ENCODE measurements at places on chromosomes 3 and 15.
A peak's percentile ranks its signal among the peaks of the same experiment; 100 is the strongest.

GRCh38 chr15:100247228-100248225, 94.2 kb downstream of the ADAMTS17 start:
- no peak for DNase-seq

- DNase-seq = peak; percentile 96
These were observed 26.9 kb upstream of the LINGO1 start for GRCh38 chr15:77659350-77660321.

GRCh38 chr15:33292717-33293307, 18.0 kb upstream of the RYR3 start:
- DNase-seq = peak; percentile 74

DNA sequence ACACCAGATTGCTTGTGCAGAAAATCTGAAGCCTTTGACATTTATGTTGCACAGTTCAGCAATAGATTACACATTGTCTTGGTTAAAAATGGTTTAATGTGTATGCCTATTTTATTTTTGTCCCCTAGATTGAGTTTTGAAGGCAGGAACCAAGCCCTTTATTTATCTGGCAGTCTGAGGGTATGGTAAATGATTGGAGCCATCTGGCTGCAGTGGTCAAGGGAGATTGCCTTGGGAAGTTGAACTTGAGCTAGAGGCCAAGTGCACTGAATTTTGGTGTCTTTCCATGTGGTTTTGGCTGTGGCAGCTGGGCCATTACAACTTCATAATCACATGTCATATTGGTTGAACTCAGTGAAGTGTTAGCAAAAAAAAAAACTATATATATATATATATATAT, 248.7 kb upstream of the C2CD4B start:
- no peak for DNase-seq

DNA sequence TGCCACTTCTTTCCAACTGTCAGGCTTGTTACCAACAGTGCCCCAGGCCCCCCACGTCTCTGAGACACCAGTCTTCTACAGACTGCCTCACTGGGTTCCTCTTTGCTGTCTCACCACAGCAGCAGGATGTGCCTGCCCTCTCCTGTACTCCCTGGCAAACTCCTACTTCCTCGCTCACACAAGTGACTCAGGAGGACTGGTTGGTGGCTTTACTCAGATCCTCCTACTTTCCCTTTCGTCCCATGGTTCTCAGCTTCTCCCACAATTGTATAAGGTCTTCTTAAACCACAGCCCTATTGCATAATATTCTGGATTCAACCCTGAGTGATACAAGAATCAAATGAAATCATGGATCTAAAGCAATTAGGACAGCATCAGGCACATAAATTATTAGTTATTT, 246.6 kb upstream of the PROK2 start:
- no peak for DNase-seq

DNA sequence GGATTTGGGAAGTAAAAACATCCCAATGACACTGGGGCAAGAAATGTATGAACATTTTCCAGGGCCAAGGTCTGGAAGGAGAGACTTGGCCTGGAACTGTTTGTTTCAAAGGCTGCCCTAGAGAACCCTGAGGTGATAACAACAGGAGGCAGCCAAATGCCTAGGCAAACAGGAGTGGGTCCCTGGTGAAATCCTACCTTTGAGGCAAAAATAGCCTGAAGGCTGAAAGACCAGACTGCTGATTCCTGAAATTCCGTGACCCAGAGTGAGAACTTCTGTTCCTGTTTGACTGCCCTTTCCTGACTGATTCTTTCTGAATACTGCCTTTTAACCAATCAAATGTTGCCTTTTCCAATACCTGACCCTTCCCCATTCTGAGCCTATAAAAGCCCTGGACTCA, 196.4 kb downstream of the NSUN3 start:
- no peak for DNase-seq

DNA sequence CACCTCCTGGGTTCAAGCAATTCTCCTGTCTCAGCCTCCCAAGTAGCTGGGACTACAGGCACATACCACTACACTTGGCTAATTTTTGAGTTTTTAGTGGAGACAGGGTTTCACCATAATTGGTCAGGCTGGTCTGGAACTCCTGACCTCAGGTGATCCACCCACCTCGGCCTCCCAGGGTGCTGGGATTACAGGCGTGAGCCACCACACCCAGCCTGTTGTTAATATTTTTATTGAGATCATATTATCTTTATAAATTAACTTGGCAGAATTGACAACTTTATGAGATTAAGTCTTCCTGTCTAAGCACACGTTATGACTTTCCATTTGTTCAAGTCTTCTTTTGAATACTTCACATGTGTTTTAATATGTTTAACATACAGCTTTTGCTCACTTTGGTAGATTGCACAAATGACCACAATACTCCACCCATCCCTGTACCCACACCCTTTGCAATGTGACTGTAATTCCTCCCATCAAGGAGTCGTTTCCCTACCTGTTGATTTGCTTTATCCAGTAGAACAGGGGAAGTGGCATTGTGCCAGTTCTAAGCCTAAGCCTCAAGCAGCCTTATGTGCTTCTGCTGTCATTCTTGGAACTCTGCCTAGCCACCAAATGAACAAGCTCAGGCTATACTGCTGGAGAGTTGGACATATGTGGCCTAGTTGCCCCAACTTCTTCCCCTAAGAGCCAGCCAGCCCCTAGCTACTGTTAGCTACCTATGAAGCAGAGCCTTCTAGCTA, 8.2 kb downstream of the XYLB start:
- DNase-seq = no peak

DNA sequence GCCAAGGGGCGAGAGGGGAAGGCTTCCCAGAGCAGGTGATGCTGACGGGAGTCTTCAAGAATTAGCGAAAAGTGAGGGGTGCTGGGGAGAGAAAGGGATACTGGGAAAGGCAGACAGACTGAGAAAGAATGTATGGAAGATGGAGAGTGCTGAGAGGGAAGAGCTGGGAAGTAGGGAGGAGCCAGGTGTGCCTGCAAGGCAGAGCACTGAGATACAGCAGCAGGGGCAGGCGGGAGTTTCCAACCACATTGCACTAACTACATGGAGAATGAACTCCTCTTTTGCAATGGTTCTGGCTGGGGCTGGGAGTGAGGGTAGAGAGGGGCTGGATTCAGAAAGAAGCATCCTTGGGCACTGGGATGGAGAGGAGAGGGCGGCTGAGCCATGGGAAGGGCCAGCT, 16.0 kb upstream of the CRABP1 start:
- peak; percentile 38 for DNase-seq

- DNase-seq = no peak
These were observed 80.2 kb downstream of the ZNF280D start for GRCh38 chr15:56653107-56653506.

DNA sequence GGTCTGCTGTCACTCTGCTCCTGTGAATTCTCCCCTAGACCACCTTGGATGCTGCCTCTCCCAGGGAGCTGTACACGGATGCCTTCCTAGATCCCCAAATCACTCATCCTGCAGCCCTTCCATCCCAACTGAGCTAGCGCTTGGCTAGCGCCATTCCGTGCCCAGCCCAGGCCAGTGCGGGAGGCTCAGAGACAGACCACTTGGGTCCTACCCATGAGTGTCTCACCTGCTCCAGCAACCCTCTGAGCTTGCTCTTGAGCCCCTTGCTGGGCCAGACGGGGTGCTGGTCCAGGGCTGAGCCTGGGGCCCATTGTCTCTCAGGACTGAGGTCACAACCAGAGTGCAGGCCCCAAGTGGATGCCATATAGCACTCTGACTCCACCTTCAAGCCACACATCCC, 17.7 kb downstream of the SH2D7 start:
- DNase-seq = no peak

- no peak for DNase-seq
These were observed 100.6 kb upstream of the TSC22D2 start for GRCh38 chr3:150307311-150308036.

- DNase-seq = no peak
These were observed 82.0 kb downstream of the NR2E3 start for GRCh38 chr15:71892335-71892734.

- DNase-seq = no peak
These were observed 354.5 kb downstream of the WDR72 start for GRCh38 chr15:53404930-53405493.

DNA sequence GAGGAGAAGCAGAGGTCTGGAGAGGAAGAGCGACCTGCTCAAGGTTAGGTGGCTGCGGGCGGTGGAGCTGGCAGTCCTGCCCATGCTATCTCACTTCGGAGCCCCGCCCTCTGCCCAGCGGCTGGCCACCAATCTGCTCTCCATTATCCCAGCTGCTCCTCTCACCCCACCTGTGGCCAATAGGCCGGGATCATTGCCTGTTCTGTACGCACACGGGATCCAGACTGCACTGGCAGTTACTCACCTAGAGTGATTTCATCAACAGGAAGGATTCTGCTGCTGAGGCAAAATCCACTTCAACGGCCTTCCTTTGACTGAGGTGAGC, 100.6 kb downstream of the TLE3 start:
- no peak for DNase-seq

DNA sequence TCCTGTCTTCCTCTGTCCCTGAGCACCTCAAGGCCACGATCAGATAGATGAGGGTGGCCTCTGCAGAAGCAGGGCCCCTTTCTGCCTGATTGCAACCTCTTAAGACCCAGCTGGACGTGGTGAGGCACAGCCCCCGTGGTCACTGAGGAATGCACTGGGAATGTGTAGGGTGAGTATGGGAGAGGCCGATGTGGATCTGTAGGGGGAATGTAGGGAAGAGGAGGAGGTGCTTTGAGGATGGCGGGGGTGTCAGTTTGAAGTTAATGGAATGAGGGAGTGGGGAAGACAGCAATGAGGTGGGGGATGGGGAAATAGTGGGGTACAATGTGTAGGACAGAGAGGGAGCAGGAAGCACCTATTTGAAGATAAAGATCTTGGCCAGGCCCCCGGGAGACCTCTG, 785 bp upstream of the IQCF5 start:
- DNase-seq = no peak

DNA sequence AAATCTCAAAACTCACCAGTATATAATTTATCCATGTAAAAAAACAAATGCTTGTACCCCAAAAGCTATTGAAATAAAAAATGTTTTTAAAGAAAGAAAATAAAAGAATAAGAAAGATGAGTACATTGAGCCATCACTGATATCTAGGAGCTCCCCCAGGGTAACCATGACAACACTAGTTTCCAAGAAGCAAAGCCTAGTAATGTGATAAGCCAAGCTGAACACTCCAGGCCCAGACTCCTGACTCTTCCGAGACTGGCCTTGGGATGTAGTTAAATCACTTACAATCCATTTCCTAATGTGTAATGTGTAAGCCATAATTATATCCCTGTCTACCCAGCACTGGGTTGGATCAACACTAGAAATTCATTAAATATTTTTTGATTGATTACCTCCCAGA, 21.1 kb upstream of the ATP8B4 start:
- no peak for DNase-seq

DNA sequence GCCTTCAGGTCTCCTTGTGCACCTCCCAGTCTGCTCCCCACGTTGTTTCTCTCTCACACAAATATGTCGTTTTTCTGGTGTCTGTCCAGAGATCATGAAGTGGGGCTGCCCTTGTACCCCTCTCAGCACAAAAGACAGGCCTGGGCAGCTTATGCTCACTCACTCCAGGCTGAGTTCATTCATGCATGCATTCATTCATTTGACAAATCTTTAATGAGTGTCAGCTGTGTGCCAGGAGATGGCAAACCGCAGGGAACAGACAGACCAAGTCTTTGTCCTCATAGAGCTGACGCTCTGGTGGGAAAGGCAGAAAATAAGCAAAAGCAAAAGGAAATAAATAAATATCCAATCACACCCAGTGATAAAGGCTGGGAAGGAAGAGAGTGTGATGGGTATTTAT, 7.6 kb upstream of the TRH start:
- no peak for DNase-seq

DNA sequence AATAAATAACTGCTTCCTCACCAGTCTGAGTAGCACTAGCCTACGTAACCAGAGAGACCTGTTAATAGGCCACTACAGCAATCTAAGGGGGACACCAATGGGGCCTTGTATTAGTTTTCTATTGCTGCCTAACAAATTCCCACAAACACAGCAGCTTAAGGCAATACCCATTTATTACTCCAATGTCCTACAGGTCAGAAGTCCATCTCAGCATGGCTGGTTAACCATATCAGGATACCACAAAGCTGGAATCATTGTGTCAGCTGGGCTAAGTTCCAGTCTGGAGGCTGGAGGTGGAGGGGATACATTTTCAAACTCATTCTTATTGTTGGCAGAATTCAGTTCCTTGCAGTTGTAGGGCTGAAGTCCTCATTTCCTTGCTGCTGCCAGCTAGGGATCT, 331.9 kb downstream of the ULK4 start:
- no peak for DNase-seq

All from H7 (cell line).